SW 1271 (cell line): ENCODE measurements at places on chromosomes 2 and 18.

- DNase-seq, result no peak
Measured at GRCh38 chr2:127293386-127293747, 577 bp downstream of the ERCC3 start.

GRCh38 chr2:183284606-183285005 lies 160.4 kb downstream of the NUP35 start:
- peak; percentile 47 for DNase-seq

DNA sequence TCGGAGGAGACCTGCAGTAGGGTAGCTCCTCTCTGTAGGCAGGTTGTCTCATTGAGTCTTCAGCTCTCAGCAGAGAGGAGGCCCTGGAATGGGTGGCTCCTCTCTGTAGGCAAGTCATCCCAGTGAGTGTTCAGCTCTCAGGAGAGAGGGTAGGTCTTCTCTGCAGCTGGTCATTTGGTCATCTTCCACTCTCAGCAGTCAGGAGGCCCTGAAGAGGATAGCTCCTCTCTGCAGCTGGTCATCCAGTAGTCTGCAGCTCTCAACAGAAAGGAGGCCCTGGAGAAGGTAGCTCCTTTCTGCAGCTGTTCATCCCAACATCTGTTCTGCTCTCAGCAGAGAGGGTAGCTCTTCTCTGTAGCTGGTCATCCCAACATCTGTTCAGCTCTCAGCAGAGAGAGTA lies 26.0 kb upstream of the RUFY4 start:
- no peak for DNase-seq

DNA sequence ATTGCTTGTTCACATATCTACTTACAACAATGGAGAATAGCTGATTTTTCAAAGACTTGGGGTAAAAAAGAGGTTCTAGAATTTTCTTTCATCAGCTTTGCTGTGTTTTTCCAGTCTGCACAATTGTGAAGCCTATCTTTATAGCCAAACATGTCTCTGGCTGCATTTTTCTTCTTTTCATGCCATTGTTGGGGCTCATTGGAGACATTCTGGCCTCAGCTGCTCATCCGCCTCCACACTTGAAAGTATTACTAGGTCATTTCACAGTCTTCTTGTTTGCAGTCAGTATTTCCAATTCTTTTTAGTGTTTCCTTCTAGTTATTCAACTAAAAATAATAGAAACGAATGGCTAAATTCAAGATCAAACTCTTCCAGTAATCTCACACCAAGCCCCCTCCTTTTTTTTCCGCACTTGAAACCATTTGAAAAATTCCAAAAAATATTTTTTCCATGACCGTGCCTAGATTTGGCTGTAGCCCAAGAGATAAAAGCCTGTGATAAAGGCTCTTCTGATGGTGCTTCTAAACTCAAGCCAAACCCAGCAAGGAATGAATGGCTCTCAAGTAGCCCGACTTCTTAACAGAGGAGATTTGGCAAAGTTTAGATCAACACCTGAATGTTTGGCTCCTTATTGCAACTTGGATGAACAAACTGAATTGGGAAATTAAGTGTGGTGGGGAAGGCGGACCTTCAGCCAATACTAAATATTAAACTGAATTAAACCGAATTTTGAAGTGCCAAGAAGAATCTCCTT lies 103.4 kb downstream of the NRP2 start:
- no peak for DNase-seq

GRCh38 chr2:170056900-170057299 lies 121.0 kb upstream of the MYO3B start:
- no peak for DNase-seq

GRCh38 chr2:47069628-47070154 lies 85.4 kb downstream of the STPG4 start:
- DNase-seq, result peak; percentile 62
